ENCODE measurements at places on chromosomes 13 and 19.

- no peak for DNase-seq
Measured at GRCh38 chr19:52297601-52298364, 814 bp downstream of the ZNF480 start.

DNA sequence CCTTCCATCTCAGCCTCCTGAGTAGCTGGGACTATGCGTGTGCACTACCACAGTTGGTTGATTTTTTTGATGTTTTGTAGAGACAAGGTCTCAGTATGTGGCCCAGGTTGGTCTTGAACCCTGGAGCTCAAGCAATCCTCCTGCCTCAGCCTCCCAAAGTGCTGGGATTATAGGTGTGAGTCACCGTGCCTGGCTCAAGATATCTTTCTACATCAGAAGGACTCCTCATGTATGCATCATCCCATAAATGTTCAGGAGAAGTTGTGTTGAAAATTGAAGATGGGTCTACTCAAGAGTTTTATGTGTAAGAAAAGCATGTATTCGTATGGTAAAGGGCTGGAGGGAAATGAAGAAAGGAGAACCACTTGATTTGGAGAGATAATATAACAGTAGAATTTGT lies 71.8 kb upstream of the STK24 start:
- DNase-seq = no peak

DNA sequence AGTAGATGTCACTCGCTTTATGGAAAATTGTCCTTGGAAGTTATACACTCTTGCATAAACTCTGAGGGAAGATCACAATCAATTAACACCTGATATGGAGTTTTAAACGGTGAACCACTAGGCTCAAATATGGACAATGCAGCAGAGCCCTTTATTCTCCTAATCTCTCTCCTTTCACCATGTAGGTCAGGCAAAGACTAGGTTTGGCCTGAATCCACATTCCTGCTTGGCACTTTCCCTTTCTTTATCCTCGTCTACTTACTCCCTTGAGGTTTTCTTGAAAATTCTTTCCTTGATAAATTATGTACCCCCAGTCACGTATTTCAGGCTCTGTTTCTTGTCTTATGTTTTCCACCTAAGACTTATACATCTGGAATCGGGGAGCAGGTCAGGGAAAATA lies 751.7 kb downstream of the DACH1 start:
- DNase-seq = no peak

DNA sequence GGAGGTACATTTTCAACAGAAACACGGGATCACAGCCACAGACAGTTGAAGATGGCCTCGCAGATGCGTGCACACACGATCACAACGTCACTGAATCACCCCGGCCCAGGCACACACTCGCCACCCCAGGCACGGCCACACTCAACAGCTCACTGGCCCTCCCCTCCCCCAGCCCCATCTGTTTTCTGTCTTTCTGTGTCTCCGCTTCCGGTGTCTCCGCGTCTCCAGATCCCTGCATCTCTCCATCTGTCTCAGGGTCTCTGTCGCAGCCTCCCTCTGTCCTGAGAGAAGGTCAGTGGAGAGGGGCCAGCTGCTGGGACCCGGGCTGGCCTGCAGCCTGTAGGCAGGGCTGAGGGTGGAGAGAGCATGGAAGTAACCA lies 3.8 kb upstream of the ATP1A3 start:
- DNase-seq = no peak

All from LoVo (cell line).